ENCODE measurements at places on chromosomes 4 and X.

- DNase-seq = no peak
These were observed 25.1 kb downstream of the UGDH start for GRCh38 chr4:39502019-39502663.

DNA sequence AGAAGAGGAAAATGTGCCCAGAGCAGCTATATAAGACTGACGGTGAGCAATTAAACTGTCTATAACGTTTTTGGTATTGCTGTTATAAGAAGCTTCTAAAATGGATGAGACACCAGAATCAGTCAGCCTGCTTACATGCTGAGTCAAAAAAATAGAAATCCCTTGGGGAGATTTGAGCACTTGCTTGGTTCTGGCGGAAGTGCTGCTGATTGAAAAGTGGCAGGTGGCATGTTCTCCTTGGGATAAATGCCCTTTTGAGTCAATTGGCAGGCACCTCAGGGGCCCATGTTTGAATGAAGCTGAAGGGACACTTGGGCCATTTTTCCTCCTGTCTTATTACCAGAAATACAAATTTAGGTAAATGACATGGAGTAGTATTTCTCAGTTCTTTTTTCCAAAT lies 148.7 kb downstream of the PTCHD1 start:
- no peak for DNase-seq

DNA sequence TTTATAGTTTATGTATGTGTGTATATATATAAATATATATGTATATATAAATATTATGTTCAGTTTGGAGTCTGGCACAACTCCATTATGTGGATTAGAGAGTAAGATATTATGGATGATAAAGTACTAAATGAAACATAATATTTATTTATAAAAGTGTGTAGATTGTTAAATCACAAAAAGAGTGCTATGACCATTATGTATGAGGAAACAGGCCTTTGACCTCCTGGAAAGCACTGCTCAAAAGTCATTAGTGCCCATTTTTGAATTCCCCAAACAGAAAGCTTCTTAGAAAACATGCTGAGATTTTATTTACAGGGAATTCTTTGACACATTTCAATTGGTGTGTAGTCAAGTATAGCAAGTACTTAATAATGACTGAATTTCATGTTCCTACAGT lies 391.2 kb downstream of the UNC5C start:
- DNase-seq = no peak

DNA sequence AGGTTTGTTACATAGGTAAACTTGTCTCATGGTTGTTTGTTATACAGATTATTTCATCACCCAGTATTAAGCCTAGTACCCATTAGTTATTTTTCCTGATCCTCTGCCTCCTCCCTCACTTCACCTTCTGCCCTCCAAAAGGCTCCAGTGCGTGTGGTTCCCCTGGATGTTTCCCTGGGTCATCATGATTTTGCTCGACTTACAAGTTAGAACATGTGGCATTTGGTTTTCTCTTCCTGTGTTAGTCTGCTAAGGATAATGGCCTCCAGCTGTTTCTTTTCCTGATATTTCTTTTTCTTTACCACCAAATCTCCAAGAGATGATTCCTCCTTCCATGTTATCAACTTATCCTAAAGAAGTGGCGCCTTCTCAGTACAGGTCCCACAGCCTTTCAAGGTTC lies 543.1 kb upstream of the ADGRL3 start:
- no peak for DNase-seq
